ENCODE measurements at places on chromosomes 7 and 10.

GRCh38 chr10:123266971-123267370 is 112.8 kb downstream of the BUB3 start:
- DNase-seq = no peak

- peak; percentile 44 for DNase-seq
These were observed 36.8 kb downstream of the CCM2 start for GRCh38 chr7:45036796-45037195.

DNA sequence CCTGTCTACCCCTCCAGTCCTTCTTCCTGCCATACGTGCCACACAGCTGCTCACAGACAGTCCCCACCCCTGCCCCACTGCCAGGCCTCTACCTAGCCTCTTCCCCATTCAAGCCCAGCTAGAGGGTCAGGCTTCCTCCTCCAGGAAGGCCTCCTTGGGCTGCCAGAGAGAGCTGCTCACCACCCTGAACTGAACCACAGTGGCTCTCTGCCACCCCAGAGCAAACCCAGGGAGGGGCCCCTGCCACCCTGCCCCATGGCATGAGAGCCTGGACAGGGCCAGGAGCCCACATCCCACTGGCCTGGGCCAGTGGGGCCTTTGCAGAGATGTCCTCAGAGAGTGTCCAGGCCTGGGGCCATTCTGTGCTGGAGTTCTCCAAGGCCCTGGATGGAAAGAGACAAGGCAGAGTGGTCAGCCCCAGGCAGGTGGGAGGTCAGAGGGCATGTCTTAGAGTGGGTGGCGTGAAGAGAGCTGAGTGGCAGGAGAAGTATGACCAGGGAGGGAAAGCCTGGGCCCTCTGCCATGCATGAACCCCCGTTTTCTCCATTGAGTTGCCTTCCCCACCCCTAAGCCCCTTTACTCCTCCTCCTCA is 40.4 kb downstream of the TMEM270 start:
- DNase-seq = no peak

DNA sequence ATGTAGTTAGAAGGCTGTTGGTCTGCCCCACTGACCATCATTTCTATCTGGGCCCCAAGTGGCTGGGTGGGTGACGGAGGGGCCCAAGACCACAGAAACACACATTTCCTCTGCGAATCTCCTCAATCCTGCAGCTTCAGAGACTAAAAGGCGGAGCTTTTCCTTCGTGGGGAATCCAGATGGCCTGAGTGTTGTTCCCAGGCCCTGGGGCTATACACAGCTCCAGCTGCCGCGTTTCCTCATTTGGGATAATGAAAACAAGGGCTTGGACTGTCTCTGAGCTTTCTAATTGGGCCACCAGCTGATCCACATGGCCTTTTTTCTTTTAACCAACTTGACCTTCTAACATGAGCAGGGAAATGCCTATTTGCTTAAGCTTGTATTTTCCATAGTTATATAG is 339.9 kb downstream of the CXCL12 start:
- DNase-seq = no peak

DNA sequence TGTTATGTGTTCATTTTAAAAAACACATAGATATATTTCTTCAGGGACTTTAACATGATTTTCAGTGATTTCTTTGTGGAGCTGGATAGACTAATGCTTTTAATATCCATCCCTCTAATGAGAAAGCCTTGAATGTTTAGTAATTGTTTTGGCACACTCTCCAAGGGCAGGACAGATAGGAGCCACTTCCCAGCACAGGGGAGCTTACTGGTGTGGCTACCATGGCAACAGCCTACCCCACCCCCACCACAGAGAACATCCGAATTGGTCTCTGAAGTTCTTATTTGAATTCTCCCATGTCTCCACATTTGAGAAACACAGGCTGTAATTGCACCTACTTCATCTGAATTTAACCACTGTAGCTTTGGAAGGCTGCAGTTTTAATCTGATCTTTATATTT is 87.7 kb downstream of the PRKG1 start:
- DNase-seq = no peak

GRCh38 chr7:55420530-55420929 is 55.4 kb downstream of the LANCL2 start:
- DNase-seq = no peak
